ENCODE measurements at places on chromosomes 1 and 21. TPM values are rescaled to one million over a fixed set of nuclear protein-coding genes. Genes with fewer than 3 reads are reported as not detected.

SYCP1 gene
- polyA plus RNA-seq = not detected

LAMC2 gene
- 13.7 TPM for polyA plus RNA-seq

- no peak for DNase-seq
These were observed 68.1 kb upstream of the AK4 start for GRCh38 chr1:65079941-65080340.

SPRR1B gene
- 0.31 TPM for polyA plus RNA-seq

- no peak for DNase-seq
These were observed 493 bp upstream of the CHD1L start for GRCh38 chr1:147241934-147242448.

- DNase-seq = no peak
These were observed 411.1 kb downstream of the SETD4 start for GRCh38 chr21:35649186-35649585.

GRCh38 chr1:187477535-187477934 is 648.8 kb downstream of the PLA2G4A start:
- DNase-seq = no peak

DNA sequence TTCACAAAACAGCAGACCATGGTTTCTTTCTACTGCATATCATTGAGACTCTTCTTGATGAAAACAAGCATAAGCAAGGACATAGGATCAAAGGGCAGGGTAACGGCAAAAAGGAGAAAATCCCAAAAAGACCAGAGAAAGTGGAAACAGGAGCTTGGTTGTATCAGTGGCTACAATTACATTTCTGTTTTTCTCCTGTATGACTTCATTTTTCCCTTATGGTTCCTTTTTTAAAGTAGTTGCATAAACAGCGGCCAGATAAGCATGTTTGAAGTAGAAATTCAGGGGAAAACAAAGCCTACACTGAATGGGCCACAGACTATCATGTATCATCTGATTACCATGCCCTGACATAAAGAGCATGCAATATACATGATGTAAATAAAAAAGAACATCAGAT is 4.6 kb downstream of the EGLN1 start:
- no peak for DNase-seq

ZBTB7B gene
- 52.6 TPM for polyA plus RNA-seq

GRCh38 chr1:1432951-1433803 is 2.3 kb upstream of the VWA1 start:
- DNase-seq = peak; percentile 63

All from lung (tissue), 17 donors.